Stimulated activated CD4-positive, alpha-beta T cell treated with anti-CD3 and anti-CD28 coated beads, Interleukin-1b, Interleukin-23, amount 100 ng/mL, for 48 hours (primary cell): ENCODE measurements at places on chromosomes 6 and 20.

DNA sequence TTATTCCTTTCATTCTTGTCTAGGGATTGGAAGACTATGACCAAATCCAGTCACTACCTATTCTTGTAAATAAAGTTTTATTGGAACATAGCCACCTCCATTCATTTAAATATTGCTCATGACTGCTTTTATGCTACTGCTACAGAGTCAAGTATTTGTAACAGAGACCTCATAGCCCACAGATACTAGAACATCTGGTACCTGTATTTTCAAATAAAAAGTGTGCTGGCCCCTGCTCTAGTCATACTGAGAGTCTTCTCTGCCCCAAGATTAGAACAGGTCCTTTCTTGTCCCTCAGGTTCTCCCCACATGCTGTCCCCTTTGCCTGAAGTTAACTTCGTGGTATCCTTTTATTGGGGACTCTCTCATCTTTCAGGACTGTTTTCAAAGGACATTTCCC lies 422.3 kb downstream of the CBLN4 start:
- DNase-seq = no peak

DNA sequence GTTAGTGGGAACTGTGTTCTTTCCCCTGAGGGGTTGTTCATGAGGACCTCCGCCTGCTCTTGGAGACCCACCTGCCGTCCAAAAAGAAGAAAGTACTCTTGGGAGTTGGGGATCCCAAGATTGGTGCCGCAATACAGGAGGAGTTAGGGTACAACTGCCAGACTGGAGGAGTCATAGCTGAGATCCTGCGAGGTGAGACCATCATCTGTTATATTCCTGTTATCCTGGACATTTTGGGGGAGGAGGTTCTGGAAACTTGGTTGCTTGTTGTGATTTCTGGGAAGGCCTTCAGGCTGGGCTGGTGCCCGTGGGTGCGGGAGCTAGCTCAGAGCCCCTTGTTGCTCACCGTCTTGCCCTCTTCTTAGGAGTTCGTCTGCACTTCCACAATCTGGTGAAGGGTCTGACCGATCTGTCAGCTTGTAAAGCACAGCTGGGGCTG lies 2.0 kb downstream of the NOP56 start:
- DNase-seq = no peak

DNA sequence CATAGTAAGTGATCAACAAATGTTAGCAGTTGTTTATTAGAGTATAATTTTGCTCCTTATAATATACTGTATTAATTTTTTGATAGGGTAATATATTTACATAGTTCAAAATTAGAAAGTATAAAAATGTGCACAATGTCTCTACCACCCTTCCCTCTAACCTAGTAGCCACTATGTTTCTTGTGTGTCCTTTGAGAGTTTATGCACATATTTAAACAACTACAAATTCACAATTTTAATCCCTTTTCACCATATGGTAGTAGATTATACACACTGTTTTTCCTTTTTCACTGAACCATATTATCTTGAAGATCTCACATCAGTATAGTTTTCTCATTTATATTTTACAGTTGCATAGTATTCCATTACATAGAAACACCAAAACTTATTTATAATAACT lies 194.9 kb downstream of the ASCC3 start:
- DNase-seq = no peak

DNA sequence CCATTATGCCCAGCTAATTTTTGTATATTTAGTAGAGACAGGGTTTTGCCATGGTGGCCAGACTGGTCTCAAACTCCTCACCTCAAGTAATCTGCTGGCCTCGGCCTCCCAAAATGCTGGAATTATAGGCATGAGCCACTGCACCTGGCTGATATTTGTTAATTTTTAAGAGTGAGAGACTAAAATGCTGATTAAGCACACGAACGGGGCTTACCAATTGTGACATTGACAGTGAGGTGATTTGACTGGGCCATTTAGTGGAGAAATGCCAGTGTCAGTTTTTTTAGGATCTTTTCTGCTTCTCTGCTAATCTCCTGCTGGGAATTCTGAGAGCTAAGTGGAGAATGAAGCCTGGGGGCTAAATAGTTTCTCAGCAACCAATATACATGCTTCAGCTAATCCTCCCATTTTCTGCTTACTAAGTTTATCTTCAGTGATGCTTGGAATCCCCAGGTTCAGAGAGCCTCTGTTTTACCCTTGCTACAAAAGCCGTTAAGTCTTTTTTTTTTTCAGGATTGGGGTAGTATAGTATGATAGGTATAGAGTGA lies 9.8 kb upstream of the DEFB123 start:
- DNase-seq = no peak

GRCh38 chr6:2760882-2761842 lies 4.0 kb upstream of the WRNIP1 start:
- DNase-seq = peak; percentile 28

DNA sequence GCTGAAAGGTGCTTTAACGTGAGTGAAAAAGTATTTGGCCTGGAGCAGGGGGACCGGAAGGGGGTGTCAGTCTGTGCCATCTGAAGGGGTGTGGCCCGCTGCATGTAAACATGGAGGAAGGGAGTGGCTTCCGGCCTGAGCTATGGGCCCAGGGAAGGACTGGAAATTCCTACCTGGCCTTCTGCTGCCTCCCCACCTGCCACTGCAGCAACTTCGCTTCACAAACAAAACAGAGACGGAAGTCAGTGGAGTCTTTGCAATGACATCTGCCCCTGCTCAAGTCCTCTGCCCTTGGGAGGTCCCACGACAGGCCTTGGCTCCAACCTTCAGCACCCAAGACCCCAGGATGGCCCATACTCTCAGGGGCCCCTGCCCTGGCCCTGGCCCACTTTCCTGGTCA lies 28.1 kb upstream of the FOXP4 start:
- no peak for DNase-seq
